Renal pelvis (tissue), 12 donors: ENCODE measurements at places on chromosomes 12 and 14.

GRCh38 chr14:88163731-88164255 lies 158.9 kb downstream of the GPR65 start:
- no peak for DNase-seq

GRCh38 chr12:129704232-129704830 lies 199.5 kb downstream of the TMEM132D start:
- no peak for DNase-seq

DNA sequence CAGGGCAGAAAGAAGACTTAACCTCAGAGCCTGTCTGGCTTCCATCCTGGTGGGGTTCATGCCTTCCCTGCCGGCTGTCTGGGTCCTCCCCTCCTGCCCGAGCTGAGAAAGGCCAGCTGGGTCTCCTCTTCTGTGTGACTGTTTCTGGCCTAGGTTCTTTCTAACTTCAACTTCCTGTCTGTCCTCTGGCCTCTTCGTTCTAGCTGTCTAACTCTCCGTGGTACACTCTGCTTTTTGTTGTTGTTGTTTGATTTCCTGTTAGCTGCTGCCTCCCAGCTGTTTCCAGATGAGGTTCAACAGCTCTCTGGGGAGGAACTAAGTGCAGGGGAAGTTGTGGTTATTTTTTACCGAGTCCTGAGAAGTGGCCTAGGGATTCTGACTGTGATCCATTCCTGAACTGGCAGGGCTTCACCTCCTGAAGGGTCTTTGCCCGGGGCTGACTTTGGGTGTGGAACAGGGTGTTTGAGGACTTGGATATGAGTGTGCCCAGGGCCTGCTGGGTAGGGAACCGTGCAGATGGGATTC lies 3.2 kb downstream of the MLXIP start:
- peak; percentile 72 for DNase-seq

DNA sequence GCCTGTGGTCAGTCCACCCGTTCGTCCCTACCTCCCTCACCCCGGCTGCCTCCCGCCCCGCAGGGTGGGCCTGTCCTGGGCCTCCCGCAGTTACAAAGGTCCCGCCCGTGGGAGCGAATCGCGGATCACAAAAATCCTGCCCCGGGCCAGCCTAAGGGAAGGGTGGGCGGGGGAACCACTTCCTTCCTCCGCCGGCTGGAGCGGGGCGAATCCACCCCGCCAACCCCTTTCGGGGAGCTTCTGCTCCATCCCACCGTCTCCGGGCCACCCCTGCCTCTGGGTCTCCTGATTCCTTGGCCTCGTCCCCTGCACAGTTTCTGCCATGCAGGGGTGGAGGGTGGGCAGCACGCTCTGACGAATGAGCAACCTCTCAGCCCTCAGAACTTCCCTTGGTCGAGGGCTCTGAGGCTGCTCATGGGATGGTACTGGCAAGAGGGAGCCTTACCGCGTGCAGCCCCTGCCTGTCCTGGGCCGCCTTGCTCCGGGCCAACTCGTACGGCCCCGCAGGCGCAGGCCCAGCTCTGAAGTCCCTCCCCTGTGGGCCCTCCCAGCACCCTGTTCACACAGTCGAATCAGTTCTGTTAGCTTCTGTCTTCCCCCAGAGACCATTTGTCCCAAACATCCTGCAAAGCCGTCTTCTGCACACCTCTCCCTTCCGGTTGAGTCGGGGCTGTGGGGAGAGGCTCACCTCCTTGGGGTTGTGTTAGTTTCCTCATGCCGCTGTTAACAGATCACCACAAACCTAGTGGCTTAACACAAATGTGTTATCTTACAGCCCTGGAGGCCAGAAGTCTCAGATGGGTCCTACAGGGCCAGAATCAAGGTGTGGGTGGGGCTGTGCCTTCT lies 589 bp upstream of the HVCN1 start:
- DNase-seq = peak; percentile 41

DNA sequence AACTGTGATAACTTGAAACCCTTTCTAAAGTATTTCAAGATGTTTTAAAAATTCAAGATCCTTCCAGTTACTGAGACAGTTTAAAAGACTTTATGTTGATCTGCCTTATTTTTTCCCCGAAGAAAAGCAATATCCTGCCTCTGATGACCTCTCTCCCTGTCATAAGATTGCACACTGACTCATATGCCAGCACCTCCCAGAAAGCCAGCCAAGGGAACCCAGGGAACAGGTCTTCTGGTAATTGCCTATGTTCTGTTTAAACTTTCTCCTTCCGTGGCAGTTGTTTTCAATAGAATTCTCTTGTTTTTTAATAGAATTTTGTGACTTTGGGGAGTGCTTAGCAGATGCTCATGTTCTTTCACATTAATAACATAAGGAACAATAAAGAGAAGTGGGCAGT lies 300.2 kb upstream of the PRKD1 start:
- no peak for DNase-seq

DNA sequence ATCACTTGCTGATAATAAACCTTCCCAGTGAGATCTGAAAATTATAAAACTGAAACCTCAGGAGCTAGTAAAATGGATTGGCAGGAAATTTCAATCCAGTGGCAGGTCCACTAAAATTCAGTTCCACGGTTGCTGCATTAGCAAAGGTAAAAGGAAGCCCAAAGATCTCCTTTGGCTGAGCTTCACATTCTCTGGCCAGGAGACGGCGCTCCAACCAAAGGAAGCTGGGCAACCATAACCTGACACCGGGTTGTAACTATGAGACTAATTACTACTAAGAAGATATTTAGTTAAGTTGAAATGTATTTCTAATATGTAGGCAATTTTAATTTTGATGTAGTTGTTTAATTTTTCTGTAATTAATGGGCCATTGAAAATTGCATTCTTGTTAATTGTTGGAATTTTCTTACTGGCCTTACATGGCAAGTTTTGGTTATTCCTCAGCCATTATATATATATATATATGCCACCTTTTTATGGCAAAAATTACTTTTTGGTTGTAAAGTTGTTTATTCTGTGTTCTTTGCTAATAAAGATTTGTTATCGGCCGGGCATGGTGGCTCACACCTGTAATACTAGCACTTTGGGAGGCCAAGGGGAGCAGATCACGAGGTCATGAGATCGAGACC lies 17.0 kb downstream of the OR8S1 start:
- peak; percentile 9 for DNase-seq

DNA sequence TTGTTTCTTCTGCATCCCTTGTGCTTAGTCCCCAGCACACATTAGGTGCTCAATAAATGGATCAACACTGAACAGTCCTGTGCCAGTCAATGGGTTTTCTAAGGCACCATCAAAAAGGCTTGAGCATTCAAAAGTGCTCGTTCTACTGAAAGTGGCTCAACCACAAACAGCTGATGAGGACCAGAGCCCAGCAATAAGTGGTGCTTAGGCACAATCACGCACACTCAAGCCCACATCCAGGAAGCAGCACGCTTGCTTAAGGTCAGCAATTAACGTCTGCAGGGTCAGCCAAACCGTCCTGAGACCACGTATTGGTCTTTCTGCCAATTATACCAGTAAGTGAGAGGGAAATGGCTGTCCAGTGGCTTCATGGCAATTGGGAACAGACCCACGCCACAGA lies 56.5 kb downstream of the PRIMA1 start:
- no peak for DNase-seq

GRCh38 chr12:56804684-56805083 lies 41.6 kb downstream of the HSD17B6 start:
- DNase-seq = no peak

- DNase-seq = peak; percentile 52
Observed at GRCh38 chr12:125330645-125331341, 265.6 kb downstream of the AACS start.

- DNase-seq = no peak
Observed at GRCh38 chr14:20823859-20824258, 21.2 kb upstream of the RNASE1 start.

GRCh38 chr12:70365398-70365647 lies 767 bp upstream of the KCNMB4 start:
- DNase-seq = peak; percentile 17

DNA sequence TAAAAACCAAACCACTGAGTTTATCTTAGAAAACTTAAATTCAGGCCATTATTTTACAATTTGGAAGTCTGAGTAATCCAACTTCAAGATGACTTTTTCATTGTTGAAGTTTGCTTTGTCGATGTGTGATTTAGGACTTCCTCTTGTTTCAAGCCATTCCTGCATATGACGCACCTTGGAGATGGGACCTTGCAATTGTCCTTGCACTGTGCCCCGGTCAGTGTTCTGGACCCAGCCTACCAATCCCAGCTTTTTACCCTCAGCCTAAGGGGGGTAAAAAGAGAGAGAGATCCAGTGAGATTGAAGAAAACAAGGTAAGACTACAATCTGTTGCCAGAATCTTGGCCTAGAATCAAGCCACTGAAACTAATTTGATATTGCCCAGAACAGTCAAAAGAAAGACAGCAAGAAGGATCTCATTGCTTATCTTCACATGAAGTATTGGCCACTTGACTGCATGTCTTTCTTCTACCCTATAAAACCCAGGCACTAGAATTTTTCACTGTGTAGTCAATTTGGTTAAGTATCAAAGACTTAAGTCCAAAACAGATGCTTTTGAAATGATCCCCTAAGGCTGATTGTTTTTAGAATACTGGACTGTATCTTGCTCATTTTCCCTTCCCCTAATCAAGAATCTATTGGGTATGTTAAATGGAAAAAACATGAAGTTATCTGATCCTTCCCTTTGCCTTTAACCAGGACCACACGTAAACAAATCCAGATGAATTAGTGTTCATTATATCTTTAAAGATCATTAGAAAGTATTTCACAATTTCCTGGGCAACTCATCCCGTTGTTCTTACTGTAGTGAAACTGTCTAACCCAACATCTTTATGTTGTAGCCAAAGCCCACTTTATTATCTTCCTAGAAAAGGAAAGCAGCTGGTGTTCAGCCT lies 2.4 kb upstream of the MLH3 start:
- no peak for DNase-seq

DNA sequence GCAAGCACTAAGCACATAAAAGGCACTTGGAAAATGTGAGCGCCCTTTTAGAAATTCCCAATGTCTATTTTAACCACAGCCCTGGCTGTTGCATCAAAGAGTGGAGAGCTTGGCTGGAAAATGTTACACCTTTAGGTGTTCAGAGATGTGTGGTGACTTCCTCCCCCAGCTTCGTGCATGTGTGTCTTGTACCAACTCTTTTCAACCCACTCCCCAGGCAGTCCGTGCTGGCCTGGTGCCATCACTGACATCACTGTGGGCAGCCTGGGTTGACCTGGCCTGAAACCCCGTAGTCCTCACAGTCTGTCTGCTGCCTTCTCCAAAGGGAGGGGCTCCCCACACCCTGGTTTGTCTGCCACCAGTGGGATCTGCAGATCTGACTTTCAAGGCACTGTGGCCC lies 101.8 kb downstream of the SCARB1 start:
- no peak for DNase-seq

- no peak for DNase-seq
Observed at GRCh38 chr12:6894321-6894720, 10.3 kb upstream of the LRRC23 start.

- no peak for DNase-seq
Observed at GRCh38 chr12:94255006-94255405, 106.6 kb downstream of the PLXNC1 start.

- no peak for DNase-seq
Observed at GRCh38 chr12:77722536-77722935, 108.2 kb upstream of the NAV3 start.

DNA sequence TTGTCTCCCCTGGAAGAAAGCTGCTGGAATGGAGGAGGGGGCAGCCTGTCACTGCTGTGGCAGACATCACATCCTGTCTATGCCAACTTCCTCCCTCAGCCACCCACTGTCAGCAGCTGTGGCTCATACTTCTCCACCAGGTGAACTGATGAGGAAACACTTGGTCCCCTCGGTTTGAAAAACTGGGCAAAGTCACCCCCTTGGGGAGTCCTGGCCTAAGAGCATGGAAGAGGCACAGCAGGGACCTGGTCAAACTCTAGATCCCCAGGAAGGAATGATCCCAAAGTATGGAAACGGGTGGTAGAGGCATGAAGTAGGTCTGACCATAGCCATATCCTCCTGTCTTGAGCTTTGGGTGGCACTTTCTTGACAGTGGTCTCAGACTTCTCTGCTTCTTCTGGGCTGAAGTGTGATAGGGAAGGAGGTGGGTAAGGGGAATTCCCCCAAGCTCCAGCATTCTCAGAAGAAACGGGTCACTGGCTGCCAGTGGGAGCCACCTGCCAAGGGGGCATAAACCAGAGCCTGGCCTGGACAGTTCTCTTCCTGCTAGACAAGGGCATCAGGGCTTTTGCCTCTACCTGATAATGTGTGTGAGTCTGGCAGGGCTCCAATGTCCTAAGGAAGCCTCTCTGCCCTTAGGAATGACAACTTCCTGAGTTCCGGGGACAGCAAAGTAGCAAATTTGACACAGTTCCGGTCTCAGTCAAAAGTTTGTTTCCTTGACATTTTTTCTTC lies 36.0 kb downstream of the FMNL3 start:
- no peak for DNase-seq

GRCh38 chr12:77754086-77754485 lies 76.6 kb upstream of the NAV3 start:
- DNase-seq = no peak

DNA sequence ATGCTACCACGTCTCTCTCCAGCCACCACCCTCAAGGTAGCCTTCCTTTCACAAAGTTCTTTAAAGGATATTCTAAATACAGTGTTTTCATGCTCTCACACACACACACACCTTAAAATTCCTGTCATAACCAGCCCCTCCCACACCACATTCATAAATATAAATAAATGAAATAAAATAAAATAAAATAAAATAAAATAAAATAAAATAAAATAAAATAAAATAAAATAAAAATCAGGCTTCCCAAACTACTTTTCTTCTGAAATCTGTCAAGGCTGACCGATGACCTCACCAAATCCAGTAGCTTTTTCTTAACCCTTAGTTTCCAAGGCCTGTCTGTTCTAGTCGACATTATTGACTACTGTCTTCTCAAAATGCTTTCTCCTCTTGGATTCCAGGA lies 378.4 kb downstream of the SEC23A start:
- no peak for DNase-seq

- no peak for DNase-seq
Observed at GRCh38 chr12:66776974-66777373, 98.1 kb upstream of the GRIP1 start.

DNA sequence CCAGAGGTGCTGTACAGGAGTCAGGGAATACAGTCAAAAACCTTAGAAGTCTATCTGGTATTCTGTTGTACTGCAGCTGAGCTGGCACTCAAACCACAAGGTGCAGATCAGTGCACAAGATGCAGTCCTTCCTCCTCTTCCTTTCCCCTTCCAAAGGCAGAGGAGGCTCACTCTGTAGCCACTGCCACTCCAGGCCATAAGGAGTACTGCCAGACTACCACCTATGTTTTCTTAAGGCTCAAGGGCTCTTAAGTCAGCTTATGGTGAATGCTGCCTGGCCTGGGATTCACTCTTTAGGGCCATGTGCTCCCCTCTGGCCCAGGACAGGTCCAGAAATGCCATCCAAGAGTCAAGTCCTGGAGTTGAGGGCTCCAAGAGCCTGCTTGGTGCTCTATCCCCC lies 200.3 kb downstream of the CRADD start:
- no peak for DNase-seq

- no peak for DNase-seq
Observed at GRCh38 chr14:61518403-61518802, 176.9 kb upstream of the HIF1A start.
